ENCODE measurements at places on chromosomes 7 and 10. TPM values are rescaled to one million over a fixed set of nuclear protein-coding genes. Genes with fewer than 3 reads are reported as not detected.

WDR86 gene
- total RNA-seq, result not detected

ADAM8 gene
- 2.9 TPM for total RNA-seq

GDF10 gene
- total RNA-seq, result not detected

NPFFR1 gene
- total RNA-seq, result not detected

MUC12 gene
- total RNA-seq, result not detected

CDNF gene
- not detected for total RNA-seq

MTERF1 gene
- total RNA-seq, result 7.4 TPM

SLC25A40 gene
- total RNA-seq, result 15.3 TPM

ANXA8 gene
- total RNA-seq, result 0.68 TPM

GNAI1 gene
- total RNA-seq, result 54.4 TPM

IFIT1 gene
- total RNA-seq, result 26.9 TPM

DNA sequence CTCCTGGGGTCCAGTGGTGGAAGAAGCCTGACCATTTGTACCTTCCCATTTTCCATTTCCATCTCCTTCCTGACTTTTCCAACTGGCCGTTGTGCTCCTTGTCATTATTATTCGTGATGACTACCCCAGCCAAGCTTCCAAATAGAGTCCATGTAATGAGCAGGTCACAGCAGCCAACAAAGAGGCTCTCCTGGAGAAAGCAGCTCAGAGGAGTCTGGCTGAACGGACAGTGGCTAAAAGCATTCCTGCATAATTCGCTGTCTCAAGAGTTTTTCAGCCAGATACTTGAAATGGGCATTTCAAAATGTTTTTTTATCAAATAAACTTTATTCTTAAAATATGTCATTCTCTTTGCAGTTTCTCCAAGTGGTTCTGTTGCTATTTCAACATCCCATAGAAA lies 458.6 kb downstream of the INHBA start:
- DNase-seq, result peak; percentile 18

- no peak for DNase-seq
Observed at GRCh38 chr10:34905200-34905927, 90.3 kb upstream of the PARD3 start.

DNA sequence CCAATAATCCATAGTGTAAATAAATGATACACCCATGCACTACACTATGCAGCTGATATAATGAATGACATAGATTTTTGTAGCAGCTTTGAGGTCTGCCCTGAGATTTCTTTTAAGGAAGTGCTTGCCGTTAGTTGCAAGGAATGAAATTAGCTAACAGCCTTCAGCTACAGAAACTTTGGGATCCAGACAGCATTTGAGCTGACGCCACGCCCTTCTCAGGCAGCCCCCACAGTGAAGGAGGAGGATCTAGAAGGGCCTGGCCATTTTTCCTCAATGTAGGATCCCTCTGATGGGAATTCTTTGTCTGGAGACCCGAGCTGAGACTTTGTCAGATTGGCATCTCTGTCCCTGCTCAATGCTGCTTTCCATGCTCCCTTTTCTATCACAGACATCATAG lies 6.1 kb upstream of the PDK4 start:
- DNase-seq, result no peak

DNA sequence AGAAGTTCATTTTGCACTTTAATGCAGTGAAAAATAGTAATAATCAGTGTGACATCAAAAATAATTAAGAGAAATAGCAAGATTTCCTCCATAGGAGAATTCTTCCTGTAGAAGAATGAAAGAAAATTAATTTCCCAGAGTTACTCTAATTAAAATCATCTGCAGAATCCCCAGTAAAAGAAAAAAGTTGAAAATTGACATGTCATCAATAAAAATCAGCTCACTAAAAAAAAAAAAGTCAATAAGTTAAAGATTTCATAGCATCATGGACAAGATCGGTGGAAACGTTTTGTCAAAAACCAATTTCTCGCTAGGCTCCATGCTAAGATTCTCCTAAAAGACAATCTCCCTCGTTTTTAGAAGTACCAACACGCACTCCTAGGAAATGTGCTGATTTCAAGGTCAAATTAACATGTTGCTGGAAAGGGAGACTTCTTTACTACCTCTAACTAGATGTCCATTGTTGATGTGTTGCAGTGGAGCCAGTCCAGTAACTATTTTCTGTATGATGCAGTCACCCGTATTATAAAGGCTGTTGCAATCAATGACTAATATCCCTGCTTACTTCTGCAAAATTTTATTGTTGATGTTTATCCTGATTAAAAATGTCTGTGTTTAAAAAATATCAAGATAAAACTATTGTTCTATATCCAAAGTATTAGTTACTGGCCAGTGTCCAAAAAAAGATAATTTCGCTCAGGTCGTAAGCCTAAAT lies 591.9 kb upstream of the MGMT start:
- DNase-seq, result no peak

DNA sequence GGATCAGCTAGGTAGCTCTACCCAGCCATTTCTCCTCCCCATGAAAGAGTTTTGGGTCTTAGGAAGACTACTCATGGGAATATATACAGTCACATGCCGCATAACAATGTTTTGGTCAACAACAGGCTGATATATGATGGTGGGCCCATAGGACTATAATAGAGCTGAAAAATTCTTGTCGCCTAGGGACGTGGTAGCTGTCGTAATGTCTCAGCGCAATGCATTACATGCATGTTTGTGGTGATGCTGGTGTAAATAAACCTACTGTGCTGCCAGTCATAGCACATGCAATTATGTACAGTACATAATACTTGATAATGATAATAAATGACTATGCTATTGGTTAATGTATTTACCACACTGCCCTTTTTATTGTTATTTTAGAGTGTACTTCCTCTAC lies 78.2 kb upstream of the DLX6 start:
- no peak for DNase-seq

DNA sequence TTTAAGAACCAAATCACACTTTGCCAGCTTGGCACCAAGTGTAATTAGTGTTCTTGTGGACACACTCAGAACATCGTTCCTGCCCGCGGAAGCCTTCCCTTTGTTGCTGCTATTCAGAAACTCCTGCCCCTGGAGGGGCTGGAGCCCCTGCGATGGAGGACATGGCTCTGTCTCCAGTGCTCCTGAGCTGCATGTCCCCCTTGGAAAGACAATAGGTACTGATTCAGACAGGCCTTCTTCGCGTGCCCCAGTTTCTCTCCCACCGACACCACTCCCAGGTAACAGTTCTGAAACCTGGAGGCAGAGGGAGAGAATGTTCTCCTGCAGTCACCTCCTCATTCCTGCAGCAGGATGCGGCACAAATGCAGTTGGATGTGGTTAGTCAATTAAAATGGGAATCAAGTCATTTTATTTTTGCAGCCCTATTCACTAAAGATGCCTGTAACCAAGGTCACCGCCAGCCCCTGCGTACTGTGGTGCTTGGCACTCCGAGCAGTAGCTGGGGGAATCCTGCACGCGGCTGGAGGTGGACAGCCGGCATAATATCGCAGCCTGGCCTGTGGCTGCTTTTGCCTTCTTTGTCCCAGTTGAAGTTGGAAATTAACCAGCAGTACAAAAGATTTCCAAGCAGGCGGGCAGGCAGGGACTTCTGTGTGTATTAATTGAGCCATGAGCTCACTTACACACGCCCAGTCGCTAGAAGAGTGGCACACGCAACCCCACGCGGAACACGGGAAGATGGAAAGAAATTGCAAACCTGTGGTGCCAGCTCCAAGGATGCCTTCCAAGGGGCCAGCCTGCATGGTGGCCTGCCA lies 205.7 kb downstream of the EBF3 start:
- no peak for DNase-seq

- DNase-seq, result no peak
Observed at GRCh38 chr7:74405191-74405898, 48.4 kb upstream of the GTF2IRD1 start.

GRCh38 chr10:118543714-118544400 lies 51.6 kb downstream of the PRLHR start:
- DNase-seq, result peak; percentile 36

GRCh38 chr7:1709900-1710299 lies 39.8 kb downstream of the ELFN1 start:
- DNase-seq, result no peak

- no peak for DNase-seq
Observed at GRCh38 chr10:52623761-52624160, 148.8 kb downstream of the MBL2 start.

GRCh38 chr7:3106361-3106826 lies 62.7 kb upstream of the CARD11 start:
- no peak for DNase-seq

- no peak for DNase-seq
Observed at GRCh38 chr10:4202938-4203337, 417.9 kb upstream of the KLF6 start.

DNA sequence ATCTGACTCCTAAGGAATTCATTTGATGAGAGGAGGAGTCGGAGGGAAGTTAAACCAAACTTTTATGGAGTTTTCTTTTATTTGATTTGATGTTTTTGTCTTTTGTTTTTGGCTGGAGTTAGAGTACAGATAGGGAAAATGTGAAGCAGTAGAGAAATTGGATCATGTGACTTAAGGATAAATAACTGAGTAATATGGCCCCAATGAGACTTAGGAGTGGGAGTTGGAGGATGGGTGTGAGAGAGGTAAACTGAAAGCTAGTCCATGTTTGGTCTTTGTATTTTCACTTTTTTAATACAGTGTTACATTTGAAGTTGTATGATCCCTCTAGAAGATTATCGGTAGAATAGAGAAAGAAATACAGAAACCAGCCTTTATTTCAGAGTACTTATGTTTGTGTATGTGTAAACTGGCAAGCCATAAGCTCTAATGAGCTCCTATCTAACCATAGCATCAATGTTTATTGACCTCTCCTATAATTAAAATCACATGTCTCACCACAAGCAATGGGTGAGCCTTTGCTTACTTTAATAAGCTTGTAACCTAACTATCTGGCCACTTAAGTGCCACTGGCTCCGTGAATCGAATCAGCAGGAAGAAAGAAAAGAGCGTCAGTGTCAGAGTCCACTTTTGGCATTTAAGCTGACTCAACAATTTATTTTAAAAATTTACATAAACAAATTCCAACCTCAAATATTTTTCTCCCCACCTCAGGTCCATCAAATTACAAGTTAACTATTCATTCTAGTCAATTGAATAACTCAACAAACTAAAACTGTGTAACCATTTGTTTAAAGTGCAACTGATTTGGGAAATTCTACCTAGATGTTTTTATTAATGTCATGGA lies 113.8 kb downstream of the EPDR1 start:
- DNase-seq, result no peak

- no peak for DNase-seq
Observed at GRCh38 chr7:48042216-48042615, 6.9 kb downstream of the C7orf57 start.

- DNase-seq, result no peak
Observed at GRCh38 chr10:50618624-50619023, 5.1 kb downstream of the SGMS1 start.

- DNase-seq, result no peak
Observed at GRCh38 chr10:133298466-133298865, 10.2 kb downstream of the TUBGCP2 start.

- DNase-seq, result peak; percentile 31
Observed at GRCh38 chr7:137804836-137805235, 41.9 kb downstream of the DGKI start.

- DNase-seq, result no peak
Observed at GRCh38 chr7:152362128-152362926, 73.5 kb downstream of the KMT2C start.

GRCh38 chr7:2393706-2394105 lies 9.7 kb upstream of the CHST12 start:
- DNase-seq, result no peak

DNA sequence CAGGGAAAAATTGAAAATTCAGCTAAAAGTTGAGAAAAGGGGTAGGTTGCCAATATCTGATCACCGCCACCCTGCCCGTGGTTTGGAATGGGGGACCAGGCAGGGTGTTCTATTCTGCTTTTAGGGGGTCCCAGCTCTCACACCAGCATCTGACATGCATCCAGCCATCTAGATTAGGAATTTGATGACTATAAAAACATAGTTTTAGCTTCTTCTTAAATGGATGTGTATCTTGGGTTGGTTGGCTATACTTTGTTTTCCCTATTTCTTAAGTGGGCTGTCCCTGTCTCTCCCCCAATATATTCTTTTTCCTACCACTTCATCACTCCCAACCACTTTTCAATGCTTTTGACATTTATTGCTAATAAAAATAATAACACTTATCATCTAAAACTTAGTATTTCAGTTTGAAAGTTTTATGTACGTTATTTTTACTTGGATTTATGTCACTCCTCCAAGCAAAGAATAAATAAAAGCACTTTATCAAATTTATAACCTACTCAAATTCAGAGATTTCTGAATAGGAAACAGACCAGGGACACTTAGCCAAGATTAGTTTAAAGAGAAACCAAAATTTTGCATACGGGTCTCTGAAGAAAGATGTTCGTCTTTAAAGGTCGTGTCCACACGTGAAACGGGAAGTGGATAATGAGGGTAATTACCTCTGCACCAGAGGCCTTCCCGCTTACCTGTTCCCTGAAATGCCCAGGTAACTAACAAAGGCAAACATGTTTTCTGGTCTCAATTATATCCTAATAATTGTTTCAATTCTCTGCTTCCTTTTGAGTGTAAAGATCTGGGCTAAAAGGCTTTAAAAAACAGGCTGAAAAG lies 233.2 kb upstream of the AUTS2 start:
- no peak for DNase-seq

DNA sequence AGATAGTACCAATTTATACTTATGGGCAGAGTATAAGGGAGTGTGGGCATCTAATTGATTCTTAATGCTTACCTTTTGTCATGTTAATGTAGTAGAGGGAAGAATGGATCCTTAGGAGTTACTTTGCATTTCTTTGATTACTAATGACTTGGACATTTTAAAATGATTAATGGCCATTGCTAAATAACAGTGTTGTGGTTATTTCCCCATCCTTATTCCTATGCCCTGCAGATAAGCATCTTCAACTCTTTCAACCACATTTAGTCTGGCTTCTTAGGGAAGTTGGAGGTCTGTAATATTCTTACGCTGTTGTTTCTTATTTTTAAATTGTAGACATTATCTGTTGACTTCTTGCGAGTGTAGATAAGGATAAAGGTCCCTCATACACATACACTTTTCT lies 37.2 kb downstream of the KAT6B start:
- DNase-seq, result no peak

DNA sequence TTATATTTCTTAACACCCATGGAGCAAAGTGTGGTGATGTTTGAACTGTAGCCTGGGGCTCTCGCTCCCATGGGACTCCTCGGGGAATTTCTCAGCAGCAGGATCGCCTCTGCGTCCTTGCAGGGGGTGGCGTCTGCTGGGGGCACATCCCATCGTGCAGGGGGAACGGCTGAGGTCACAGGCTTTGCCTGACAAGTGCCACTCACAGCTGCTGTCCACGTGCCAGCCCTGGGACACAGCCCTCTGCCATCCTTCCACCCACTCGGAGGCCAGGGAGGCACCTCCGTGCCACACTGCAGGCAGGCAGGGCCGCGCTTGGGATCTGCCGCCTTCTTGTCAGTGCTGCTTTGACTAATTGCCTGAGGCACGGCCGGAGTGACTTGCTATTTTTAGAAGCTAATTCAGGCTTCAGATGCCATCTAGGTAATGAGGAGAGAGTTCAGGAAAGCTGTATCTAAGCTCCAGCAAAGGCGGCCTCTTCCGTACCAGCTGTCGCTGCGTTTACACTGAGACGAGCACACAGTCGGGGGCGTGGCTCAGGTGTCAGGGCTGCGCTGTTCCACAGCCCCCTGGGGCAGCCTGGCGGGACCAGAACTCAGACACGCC lies 45.7 kb downstream of the PITRM1 start:
- DNase-seq, result peak; percentile 45

Data from Caki2 (cell line).